Suppressor macrophage treated with lipopolysaccharide for 4 hours (primary cell): ENCODE measurements at places on chromosomes 3 and 15.

GRCh38 chr15:64858021-64858575 is 16.4 kb downstream of the PLEKHO2 start:
- no peak for DNase-seq

- no peak for DNase-seq
Observed at GRCh38 chr3:53815067-53815466, 31.2 kb downstream of the CHDH start.

GRCh38 chr3:127819656-127820055 is 2.7 kb downstream of the MGLL start:
- DNase-seq, result no peak

DNA sequence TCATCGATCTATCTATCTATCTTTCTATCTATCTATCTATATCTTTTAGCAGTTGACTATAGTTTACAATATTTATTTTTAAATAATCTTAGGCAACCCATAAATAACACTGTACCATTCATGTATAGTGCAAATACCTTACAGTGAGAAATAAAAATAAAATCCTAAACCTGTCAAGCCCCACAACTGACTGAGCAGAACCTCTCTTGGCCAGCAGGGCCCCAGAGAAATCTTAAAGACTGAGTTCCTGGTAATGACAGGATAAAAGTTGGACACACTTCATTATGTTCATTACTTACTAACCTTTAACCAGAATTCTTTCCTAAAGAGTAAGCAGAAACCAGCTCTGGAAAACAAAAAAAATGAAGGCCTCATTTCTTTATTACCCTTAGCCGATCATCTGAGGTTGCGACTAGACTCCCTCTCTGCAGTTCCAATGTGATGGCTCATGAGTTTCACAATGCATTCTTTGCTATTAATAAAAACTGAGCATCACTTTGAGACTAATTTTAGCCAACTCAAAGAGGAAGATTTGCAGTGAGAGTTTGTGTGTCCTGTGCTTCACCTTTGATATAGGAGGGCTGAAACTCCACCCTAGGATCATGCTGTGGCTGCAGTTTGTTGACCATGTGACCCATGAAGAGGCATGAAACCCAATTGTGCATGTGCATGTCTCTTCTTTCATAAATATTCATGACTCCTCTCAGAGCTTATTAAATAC is 1072.0 kb downstream of the NSUN3 start:
- no peak for DNase-seq

DNA sequence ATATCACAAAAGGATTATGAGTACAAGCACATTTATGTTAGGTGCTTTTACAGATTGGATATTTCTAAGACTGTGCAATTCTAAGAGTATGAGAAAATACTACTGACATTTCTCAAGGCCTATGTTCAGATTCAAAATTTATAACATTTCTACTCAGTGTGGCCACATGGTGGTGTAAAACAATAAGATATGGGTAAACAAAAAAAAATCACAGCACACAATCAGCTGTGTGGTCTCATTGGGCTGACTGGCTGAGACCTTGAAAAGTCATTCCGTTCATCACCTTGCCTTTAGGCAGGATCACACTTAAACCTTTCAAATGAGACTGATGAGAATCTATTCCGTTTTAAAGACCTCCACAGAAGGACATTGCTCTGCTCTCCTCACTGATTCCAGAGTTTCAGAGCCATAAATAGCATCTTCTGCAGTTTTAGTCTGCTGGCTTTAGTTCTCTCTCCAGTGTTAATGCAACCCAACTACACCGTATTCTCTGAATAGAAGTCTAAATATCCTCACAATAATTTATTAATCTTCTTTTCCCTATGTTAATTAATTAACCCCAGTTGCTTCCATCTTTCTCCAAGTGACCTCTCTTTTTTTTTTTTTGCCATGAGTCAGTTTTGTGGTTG is 158.2 kb downstream of the SPATA16 start:
- DNase-seq, result no peak

DNA sequence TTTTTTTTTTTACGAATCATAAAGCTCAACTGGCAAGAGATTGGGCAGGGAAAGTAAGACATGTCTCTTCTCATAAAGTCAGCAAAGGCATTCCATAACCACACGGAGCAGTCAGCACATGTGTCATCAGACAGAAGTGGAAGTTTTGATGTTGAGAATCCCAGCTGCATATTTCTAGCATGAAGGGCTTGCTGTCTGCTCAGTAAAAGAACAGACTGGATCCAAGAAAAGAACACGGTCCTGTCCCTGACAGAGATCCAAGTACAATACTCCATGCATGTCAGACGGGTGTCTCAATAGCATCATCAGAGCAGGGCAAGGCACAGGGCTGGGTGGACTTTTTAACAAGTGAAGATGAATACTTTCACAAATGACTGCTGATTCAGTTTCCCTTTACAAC is 38.2 kb downstream of the ABI3BP start:
- no peak for DNase-seq

DNA sequence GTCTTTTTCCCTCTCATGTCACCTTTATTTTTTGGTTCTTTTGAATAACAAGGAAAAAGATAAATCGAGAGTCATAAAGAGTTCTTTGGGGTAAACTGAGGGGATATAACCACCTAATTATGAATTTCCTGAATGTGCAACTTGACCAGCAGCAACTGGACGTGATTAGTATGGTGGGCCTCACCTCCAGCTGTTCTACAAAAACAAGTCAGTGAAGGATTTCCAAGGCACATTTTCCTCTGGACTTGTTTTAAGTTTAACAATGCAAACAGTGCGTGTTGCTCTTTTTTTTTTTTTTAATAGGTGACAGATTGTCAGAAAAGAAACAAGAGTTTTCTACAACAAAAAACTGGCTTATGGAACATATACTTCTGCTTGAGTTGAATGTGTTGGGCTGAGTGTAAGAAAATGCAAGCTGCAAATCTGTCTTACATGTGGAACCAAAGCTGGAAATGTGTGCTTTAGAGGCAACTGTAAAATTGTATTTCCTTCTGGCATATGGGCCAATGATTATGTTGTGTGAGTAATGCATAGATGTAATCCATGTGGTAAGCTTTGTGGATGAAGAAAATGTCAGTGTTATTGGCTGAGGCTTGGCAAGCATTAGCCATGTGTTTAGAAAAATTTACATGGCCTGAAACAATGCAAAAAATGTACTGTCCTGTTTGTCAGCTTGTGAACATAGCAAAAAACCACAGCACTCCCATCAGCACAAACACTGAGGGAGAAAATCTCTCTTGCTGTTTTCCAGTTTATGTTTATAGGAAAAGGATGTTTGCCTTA is 44.5 kb upstream of the FNDC3B start:
- no peak for DNase-seq

- DNase-seq, result no peak
Observed at GRCh38 chr3:171606151-171606751, 146.0 kb upstream of the TNIK start.

DNA sequence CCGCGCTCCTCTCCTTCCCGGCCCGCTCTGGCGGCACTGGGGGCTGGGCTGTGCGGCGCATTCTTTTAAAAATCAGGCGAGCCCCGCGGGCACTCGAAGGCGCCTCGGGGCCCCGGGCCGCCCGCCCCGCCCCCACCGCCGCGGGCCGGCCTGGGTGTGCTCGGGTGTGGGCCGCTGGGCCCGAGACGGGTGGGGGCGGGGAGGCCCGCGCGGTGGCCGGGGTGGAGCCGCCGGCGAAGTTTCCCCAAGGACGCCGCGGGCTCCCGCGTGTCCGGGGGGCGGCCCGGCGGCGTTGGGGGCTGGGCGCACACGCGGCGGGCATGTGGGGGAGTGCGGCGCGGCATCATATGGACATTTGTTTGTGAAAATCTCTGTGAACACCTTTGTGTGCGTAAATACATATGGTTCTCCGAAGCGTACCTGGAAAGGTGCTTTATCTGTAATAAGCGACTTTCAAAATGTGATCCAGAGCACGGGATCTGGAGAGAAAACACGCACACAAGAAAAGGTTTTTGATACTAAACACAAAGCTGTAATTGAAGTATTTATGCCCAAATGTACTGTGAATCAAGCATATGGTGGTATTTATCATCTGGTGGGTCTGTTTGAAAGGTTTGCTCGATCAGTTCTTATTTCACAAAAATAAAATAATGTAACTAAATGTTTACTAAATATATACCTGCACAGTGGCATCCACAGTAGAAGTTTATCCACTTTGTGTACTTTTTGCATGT is 612 bp upstream of the TBL1XR1 start:
- peak; percentile 61 for DNase-seq

DNA sequence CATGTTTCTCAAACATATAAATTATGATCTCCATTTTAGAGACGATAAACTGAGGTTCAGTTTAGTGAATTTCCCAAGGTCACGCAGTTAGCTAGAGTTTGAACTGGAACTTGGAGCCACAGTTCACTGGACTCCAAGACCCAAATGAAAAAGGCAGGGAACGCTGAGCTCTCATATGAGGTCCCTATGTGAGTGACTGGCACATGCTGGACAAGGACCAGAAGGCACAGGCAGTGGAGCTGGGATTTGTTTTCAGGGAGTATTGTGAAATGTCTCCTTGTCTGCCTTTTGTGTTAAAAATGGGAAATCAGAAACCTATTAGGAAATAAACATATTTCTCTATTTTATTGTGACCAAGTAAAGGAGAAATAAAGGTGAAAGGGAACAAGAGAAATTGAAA is 63.5 kb downstream of the MESD start:
- no peak for DNase-seq

- no peak for DNase-seq
Observed at GRCh38 chr15:51198701-51199232, 104.1 kb upstream of the TNFAIP8L3 start.

- DNase-seq, result no peak
Observed at GRCh38 chr15:39290711-39291435, 290.0 kb upstream of the THBS1 start.

GRCh38 chr3:69058180-69058946 is 6.2 kb upstream of the TMF1 start:
- no peak for DNase-seq

DNA sequence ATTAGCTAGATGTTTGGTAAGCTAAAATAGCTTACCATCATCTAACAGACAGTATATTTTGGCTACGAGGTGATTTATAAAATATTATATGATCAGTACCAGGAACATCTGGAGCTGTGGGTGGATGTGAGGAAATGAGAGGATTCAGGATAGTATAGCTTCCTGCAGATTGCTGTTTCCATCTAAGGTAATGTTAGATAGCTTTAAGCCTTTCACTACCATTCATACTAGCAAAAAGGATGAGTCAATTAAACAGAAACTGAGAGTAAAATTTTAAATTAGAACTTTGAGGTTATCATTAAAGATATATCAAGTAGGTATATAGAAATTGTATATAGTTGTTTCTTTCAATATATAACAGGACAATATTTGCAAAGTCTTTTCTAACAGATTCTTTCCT is 8.0 kb downstream of the ZBTB20 start:
- DNase-seq, result no peak

DNA sequence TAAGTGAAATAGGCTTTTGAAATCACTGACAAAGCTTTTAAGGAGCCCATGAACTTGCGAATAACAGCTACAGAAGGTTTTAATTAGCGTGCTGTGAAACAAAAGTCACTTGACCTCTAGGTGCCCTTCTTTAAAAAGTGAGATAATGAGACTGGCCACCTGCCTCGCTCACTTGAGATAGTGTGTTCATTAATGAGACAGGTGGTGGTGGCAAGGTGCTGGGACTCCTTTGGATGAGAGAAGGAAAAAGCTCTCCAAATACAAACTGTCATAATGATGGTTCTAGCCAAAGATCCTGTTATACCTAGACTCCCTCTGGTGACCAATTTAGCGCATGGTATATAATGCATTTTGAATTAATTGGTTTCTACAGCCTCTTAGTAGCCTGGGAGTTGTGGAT is 22.7 kb upstream of the IREB2 start:
- DNase-seq, result no peak

GRCh38 chr3:74562558-74563269 is 51.7 kb downstream of the CNTN3 start:
- no peak for DNase-seq

DNA sequence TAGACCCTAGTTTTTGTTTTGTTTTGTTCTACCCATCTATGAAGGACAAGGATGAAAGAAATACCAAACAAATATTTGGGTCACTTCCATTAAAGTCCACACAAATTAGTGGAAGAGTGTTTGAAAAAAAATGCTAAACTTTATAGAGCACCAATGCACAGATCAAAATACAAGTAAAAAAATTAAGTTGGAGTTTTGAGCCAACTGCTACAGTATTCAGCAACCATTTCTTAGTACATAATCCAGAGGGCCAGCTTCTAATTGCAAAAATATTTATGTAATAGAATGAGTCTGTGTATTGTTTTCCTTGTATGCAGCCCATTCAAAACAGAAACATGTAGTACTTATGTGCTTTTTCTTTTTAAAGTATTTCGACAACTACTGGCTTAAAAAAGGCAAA is 121.1 kb downstream of the CBLB start:
- DNase-seq, result no peak

GRCh38 chr3:45186871-45187270 is 39.2 kb downstream of the TMEM158 start:
- no peak for DNase-seq

GRCh38 chr3:165195640-165196576 is at the start of gene SLITRK3:
SLITRK3 (minus strand) TSS chr3:165196384; CDS start chr3:165190830, 5,554 bp downstream.
- DNase-seq, result no peak
